ENCODE measurements at places on chromosomes 1 and 21.

GRCh38 chr1:86956221-86956620 is 41.8 kb downstream of the HS2ST1 start:
- DNase-seq, result no peak

GRCh38 chr1:181216591-181216994 is 128.1 kb downstream of the IER5 start:
- no peak for DNase-seq

DNA sequence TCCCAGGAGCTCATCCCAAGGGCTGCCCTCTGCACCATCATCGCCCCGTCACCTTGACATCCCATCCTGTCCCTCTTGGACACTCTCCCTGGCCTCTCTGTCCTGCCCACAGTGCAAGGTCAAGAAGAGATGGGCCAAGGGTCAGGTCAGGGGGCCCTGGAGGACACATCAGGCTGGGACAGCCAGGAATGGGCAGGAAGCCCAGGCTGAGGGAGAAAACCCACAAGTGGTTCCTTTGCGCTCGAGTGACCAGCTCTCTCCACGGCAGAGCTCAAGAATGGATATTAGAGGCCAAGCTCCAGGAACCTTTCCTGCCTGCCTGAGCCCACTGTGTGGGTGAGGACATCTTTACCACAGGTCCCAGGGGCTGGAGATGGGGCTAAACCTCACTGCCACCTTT is 41.0 kb downstream of the KCNN3 start:
- DNase-seq, result no peak

- no peak for DNase-seq
Measured at GRCh38 chr1:234214911-234215892, 158.1 kb upstream of the COA6 start.

GRCh38 chr1:21871943-21872342 is 59.9 kb downstream of the LDLRAD2 start:
- DNase-seq, result no peak

DNA sequence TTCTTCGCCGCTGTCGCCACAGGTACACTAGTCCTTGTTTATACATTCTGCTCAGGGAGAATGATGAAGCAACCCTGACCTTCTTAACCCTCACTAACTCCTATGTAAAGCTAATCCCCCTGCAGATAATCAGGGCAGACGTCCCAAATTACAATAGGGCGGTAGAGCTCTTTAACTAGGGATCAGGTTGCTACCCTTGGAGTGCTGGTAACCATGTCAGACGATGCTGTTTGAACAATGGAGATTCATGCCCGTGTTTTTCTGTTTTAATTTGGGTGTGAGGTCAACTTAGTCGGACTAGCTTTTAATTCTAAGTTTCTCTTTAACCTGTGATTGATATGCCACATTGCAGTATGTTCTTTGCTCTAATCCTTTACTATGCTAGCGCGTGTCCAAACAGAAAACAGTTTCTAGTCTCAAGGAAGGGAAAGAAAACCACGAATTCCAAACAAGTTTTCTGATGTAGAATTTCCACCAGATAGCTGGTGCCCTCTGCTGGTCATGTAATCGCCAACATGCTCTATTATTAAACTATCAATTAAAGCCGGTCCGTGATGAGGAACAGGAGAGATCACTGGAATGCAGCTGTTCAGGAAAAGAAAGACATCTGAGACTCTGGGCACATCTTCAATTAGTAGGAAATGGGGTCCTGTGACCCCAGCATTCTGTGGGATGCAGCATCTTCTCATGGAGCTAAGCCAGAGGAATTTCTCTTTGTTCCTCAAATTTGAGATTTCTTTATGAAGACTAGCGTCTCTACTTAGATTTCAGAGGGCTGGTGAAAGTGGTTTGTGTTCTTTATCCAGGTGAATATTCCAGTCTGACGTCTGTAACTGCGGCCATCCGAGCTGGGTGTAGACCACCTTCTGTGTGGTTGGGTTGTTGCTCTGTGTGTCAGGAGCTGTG is 18.3 kb upstream of the VAMP3 start:
- DNase-seq, result no peak

DNA sequence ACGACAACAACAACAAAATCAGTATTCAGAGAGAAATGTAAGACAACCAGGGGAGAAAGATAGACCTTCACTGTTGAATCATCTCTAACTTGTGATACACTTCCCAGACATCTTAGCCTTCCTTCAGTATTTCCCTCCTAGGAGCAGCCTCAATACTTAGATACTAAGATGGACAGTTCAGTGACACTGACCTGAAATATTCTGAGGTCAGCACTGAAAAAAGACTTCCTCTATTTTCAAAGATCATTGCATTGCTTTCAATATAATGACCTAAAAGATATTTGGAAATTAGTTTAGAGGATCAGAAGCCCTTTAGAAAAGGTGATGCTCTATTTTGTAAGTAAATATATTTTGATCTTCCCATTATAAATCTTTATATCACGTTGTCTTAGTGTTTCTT is 101.0 kb downstream of the MRPL39 start:
- DNase-seq, result no peak
